ENCODE measurements at places on chromosomes 16 and 17.

GRCh38 chr16:67641779-67642708, 2.9 kb upstream of the CARMIL2 start:
- no peak for DNase-seq

- DNase-seq, result no peak
Observed at GRCh38 chr16:965036-965395, 5.8 kb downstream of the LMF1 start.

GRCh38 chr16:81933361-81933760, 77.9 kb downstream of the SDR42E1 start:
- DNase-seq, result no peak

DNA sequence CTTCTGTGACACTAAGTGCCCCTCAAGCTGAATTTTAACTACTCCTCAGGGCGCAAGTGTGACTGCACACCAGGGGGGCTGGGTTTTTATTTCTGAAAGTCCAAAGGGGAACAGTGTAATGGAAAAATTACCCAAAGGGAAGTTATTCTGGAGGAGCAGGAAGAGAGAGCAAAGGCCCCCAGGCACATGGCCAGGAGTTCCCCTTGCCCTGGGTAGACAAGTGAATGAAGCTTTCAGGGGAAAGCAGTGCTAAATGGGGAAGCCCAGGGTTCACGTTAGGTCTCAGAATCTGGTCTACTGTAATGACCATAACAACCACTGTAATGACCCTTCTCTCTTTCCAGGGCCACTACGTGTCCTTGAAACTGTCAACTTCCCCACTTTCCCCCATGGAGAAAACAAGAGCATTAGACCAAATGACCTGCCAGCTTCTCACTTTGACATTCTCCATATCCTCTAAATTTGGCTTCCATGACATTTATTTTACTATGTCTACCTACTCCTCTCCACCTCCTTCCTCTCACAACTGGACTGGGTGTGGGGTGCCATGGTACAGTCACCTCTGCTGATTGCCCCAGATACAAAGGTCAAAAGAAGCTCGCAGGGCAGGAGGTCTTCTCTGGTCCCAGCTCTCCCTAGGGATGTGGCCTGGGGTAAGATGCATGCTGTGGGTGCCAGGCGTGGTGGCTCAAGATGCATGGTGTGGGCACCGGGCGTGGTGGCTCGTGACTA, 34.1 kb upstream of the MMP2 start:
- DNase-seq, result no peak

- no peak for DNase-seq
Observed at GRCh38 chr17:36992701-36993100, 43.9 kb downstream of the AATF start.

DNA sequence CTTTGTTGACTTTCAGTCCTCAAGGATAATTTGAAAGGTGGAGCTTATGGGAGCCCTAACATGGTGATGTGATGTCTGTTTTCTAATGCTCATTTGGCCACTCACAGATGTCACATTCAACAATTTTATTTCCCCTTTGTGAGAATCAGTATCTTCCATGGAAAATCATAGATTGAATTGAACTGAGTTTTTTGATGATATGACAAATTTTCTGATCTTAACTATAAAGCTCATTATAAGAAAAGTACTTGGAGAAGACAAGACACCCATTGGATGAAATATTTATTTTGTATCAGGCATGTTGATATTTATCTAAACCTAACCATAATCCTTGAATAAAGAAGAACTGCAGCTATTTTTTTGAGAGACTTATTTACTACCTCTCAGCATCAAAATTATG, 824.6 kb upstream of the GOT2 start:
- DNase-seq, result no peak

- no peak for DNase-seq
Observed at GRCh38 chr17:5772720-5773119, 188.4 kb upstream of the NLRP1 start.

DNA sequence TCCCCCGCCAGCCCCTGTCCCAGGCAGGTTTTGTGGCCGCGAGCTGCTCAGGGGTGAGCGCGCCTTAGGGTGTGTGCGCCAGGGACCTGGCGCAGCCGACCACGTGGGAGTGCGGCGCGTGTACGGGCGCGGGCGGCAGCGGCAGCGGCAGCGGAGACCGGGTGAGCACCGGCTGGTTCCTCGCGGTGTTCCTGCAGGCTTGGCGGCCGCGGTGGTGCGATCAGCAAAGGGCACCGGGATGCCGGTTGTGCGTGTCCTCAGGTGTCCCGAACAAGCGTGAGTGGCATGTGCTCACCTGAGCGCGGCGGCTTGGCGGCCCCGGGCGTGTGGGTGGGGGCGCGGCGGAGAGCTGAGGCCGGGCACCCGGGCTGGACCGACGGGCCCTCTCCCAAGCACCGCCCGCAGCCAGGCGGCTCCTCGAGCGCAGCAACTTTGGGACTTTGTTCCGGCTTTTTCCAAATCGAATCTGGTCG, 381 bp upstream of the HSD11B2 start:
- DNase-seq, result peak; percentile 18

DNA sequence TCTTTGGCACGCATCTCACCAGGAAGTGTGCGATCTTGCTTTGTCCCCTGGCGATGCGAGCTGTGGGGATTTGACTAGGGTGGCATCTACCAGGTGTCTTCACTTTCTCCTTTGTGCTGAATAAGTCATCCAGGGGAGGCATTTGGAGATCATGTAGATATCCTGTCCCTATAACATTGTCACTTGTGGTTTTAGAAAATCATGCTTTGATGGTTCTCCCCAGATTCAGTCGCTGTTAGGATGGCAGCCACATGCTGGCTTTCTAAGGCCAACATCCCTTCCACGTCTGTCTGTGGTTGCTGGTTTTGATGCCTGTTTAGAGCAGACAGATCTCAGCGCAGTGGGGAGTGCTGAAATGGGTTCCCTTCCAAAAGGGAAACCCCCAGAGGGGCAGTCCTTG, 2.5 kb downstream of the ADAD2 start:
- peak; percentile 67 for DNase-seq

DNA sequence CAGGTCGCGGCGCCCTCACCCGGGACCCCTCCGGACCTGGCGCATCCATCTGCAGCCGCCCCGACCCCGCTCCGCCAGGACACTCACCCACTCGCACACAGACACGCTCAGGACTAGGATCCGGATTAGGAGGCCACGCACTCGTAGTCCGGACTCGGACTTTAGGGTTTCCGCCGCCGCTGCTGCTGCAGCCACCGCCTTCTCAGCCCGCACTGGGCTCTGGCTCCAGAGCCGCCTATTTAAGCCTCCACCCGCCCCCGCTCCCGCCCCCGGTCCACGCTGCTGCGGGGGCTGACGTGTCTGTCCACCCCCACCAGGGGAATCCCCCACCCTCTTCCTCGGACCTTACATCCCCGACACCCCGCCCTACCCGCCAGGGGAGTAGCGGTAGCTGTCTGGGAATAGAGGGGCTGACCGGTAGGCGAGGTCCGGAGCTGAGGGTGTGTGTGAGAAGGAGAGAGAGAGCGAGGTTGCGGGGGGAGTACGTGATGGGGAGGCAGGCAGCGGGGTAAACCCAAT, at the start of gene RRAD:
Gene RRAD (minus strand): TSS at position 214 of the 519 bp plus-strand sequence. CDS start 356 bp downstream, outside the sequence.
- no peak for DNase-seq

- DNase-seq, result no peak
Observed at GRCh38 chr17:35768797-35769196, 8.1 kb downstream of the C17orf50 start.

GRCh38 chr16:14125000-14125681, 54.0 kb downstream of the MRTFB start:
- DNase-seq, result no peak

DNA sequence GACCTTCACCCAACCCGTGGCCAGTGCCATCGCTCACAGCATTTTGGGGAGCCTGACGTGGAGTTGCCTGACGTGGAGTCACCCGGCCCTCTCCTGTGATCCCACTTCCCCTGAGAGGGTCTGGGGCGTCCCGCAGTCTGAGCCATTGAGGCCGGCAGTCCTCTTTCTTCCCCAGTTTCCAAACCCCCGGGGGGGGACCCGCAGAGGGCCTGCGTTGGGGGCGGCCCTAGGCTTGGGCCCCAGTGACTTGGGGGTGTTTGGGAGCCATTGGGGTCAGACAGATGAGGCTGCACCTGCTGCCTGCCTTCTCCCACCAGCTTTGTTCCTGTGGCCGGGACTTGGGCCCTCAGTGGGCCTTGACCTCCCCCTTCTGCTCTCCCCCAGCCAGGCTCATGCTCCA, 1.7 kb downstream of the RHOT2 start:
- no peak for DNase-seq

GRCh38 chr16:4273858-4274311, 1.1 kb upstream of the TFAP4 start:
- DNase-seq, result peak; percentile 52

GRCh38 chr17:79560527-79560926, 50.3 kb downstream of the RBFOX3 start:
- no peak for DNase-seq

DNA sequence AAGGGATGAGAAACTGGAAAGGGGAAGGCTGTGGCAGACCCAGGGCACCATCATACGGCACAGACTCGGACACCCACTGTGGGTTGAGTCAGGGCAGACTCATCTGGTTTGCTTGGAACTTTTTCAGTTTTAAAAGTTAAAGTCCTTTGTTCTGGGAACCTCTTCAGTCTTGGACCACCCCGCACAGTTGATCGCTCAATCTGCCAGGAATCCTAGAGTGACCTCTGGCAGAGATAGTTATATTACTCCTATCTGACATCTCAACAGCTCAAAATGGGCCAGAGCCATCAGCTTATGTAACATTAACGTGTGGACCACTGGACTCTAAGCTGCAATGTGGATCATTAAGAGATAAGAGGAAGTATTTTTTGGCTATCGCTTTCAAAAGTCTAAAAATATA, 164.3 kb downstream of the ABCA8 start:
- no peak for DNase-seq

DNA sequence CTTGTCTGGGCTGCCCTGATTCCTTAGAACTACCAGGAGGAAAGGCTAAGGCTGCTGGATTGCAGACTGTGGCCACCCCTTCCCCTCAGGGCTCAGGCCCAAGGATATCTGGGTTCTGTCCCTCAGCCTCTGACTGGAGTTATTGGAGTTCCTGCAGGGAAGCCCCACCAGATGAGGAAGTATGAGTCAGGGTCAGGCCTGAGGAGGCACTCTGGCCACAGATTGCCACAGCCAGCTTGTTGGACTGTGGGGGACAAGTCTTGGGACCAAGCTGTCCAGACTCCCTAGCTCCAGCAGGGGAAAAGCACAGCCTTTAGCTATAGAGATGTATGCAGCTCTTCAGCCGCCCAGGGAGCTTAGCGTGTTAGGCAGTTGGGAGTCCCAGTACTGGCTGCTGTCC, 381.9 kb upstream of the TOM1L1 start:
- DNase-seq, result no peak

DNA sequence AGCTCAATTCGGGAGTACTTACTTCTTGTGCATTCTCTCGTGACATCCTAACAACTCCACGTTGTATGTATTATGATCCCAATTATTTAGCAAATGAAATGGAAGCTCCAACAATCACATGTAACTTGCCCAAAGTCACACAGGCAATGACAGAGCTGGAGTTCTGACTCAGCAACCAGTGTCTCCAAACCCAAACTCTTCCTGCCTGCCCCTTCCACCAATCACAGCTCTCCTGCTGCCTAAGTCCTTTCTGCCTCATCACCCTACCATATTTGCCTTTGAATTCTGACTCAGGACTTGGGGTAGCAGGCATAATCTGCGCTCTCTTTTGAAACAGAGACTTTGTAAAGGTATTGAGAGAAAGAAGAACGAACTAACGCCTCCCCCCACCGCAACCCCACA, 245.2 kb upstream of the MAF start:
- DNase-seq, result no peak

DNA sequence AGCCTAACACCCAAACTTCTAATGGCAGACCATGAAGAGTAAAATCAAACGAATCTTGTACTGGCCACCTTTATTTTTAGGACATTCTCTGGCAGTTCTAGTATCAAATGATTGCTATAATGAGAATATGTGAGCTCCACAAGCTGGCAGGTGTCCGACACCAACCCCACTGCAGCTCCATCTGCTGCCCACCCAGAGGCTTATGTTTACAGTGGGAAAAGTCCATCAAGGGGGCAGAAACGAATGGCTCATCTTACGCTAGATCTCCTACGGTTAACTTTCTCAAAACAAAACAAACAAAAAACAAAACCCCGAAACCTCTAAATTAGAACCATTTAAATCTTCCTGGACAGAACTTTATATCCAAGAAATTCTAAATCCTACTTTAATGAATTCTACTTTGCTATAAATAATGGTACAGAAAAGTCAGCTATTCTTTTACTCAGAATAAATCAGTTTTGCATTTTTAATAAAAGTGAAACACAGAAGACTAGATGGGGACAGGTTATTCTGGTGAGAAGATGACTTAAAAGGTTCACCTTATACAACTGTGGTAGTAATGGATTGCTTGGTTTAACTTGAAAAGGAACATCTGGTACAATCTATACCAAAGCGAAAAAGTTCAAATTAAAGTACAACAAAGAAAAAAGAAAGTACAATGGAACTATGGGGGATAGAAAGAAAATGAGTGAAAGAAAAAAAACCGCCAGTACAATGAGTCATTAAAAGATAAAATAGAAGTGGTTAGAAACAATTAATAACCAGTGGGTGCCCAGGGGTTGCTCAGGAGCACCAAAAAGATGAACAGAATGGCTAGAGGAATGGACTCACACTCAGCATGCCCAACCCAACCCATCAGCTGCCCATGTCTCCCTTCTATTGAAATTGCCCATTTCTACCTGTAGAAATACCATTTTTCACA, 40.2 kb downstream of the GRB2 start:
- DNase-seq, result no peak

DNA sequence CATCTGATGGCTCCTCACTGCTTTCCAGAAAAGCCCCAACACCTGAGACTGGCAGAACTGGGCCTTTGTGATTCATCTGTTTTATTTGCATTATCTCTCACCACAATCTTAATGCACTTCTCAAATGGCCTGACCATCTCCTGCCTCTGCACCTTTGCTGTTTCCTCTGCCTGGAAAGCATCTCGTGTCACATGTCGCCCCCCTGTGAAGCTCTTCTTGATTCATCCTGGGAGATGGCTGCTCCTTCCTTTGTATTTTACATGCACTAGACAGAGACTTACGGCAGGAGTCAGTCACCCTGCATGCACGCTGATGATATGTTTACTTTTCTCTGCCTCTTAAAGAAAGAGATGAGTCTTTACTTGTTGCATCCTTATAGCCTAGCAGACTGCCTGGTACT, 30.0 kb downstream of the HNF1B start:
- no peak for DNase-seq

- DNase-seq, result no peak
Observed at GRCh38 chr17:26963163-26963503, 330.8 kb upstream of the WSB1 start.

DNA sequence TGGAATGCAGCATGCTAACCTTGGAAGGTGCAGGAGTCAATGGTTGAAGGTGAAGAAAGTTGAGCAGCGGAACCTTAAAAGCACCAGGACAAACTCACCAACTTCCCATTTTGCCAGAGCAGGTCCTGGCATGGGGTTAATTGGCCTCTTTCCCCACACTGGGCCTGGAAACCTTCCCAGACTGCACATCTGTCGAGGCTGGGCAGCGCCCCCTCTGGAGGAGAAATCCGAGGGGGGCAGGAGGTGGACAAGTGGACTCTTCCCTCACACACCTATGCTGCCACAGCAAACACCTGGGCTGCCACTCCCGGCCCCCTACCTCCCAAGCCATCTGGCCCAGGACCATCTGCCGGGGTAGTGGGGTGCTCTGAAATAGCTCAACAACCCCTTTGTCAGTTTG, 232.4 kb downstream of the CBLN1 start:
- no peak for DNase-seq

Measured in DND-41 (cell line).